ENCODE measurements at places on chromosomes 5 and 9.

- no peaks in the 10 kb centered on the region for H3K36me3 ChIP-seq
- no peak for DNase-seq
- H3K4me3 ChIP-seq = no peak overlapping the region
- no peak overlapping the region for H3K27ac ChIP-seq
- H3K27me3 ChIP-seq = no peaks in the 10 kb centered on the region
- peaks cover 22% of the 10 kb centered on the region for H3K4me1 ChIP-seq
These were observed 21.1 kb upstream of the IL9 start for GRCh38 chr5:135916638-135917263.

DNA sequence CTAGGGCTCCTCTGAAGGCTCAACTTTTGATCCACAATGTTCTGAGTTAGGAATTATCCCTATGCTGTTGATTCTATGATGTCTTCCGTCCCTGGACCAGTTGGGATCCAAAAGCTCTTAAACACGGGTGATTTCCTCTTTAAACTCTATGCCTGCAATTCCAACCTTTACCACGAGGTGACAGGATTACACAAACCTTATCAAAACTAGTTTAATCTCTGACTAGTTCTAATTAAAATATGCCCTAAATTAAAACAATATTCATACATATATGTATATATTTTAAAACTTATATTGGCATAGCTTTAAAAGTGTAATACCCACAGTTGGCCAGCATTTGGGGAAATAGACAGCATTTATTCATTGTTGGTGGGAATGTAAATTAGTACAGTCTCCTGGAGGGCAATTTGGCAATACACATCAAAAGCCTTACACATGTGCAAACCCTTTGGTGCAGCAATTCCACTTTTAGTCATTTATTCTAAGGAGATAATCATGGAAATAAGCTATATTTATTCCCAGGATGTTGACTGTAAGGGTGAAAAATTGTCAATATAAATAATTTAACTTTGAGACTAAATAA, 51.6 kb upstream of the PHYKPL start:
- no peak overlapping the region for H3K27ac ChIP-seq
- no peaks in the 10 kb centered on the region for H3K4me1 ChIP-seq
- no peaks in the 10 kb centered on the region for H3K36me3 ChIP-seq
- no peaks in the 10 kb centered on the region for H3K27me3 ChIP-seq

DNA sequence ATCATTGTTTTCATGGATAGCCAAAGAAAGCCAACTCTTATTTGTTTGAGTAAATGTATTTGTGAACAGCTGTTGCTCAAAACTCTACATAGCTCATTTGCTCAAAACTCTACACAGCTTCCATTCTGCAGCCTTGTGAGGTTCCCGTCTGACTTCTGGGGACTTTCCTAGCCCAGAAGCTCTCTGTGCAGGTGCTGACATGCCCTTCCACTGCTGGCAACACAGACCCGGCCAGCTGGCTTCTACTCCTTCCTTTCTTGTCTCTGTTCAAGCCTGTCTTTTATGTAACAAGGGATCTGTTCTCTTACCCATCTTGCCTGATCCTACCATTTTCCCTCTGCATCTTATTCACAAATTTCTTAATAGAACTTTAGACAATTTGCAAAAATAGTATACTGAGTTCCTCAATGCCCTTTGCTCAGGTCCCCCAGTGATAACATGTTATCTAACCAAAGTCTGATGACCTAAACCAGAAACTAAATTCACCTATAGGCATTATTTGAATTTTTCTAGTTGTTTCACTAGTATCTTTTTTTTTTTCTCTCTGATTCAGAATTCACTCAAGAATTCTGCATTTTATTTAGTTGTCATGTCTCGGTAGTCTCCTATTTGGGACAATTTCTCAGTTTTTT, 556.5 kb upstream of the SEMA6A start:
- H3K4me1 ChIP-seq = no peaks in the 10 kb centered on the region
- H3K27ac ChIP-seq = no peak overlapping the region
- H3K4me3 ChIP-seq = no peak overlapping the region
- DNase-seq = no peak
- no peaks in the 10 kb centered on the region for H3K27me3 ChIP-seq
- no peaks in the 10 kb centered on the region for H3K36me3 ChIP-seq

DNA sequence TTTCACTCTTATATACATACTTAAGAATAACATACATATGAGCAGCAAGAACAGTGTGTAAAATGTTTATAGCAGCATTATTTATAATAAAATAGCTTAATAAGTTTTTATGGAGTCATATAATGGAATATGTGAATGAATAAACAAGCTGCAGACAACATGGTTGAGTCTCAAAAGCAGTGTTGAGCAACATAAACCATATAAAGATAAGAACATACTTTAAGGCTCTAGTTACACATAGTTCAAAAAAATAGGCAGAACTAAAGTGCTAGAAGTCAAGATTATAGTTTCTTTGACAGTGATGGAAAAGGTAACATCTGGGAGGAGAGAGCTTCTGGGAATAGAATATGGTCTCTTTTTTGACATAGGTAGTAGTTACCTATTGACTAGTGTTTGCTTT, 53.7 kb upstream of the ADAMTS19 start:
- no peaks in the 10 kb centered on the region for H3K4me1 ChIP-seq
- H3K27me3 ChIP-seq = no peaks in the 10 kb centered on the region
- no peak overlapping the region for H3K4me3 ChIP-seq
- DNase-seq = no peak

DNA sequence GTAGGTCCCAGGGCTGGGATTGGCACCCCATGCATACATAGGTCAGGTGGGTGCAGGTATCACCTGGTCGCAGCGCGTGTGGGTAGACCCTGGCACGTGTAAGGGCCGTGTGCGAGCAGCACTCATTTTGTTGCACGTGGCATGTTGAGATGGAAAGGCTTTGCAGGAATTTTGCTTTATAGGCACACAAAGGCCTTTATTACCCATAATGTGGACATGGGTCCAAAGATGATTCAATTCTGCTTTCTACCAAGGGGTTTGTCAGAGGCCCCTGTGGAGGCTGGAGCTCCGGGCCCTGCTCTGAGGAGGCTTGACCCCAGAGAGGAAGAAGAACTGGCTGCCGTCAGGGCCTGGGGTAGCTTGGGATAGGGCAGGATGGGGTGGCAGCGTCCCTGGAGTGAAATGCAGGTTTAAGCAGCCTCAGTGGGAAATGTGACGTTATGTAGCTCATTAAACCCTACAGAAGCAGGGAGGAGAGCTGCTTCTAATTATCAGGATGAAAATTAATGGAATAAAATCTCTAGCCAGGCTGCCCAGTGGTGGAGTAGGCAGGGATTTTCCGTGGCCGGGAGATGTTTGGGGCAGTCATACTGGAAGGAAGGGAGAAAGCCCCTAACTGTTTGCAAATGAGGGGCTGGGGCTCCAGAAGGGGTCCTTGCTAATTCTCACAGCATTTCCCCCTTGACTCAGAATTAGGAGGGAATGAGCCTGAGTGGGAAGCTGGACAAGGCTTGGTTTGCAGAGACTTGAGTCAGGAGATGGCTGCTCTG, 103.3 kb upstream of the PITX1 start:
- DNase-seq = no peak
- no peaks in the 10 kb centered on the region for H3K4me1 ChIP-seq
- no peak overlapping the region for H3K4me3 ChIP-seq
- H3K36me3 ChIP-seq = no peaks in the 10 kb centered on the region

- no peak for DNase-seq
- no peaks in the 10 kb centered on the region for H3K36me3 ChIP-seq
- no peak overlapping the region for H3K4me3 ChIP-seq
- no peaks in the 10 kb centered on the region for H3K4me1 ChIP-seq
These were observed 301.6 kb downstream of the ISL1 start for GRCh38 chr5:51684794-51685355.

GRCh38 chr9:130290291-130291181, 25.0 kb downstream of the HMCN2 start:
- no peak overlapping the region for H3K27ac ChIP-seq
- no peak overlapping the region for H3K4me3 ChIP-seq
- no peak for DNase-seq
- no peaks in the 10 kb centered on the region for H3K4me1 ChIP-seq
- no peaks in the 10 kb centered on the region for H3K36me3 ChIP-seq
- no peaks in the 10 kb centered on the region for H3K27me3 ChIP-seq

DNA sequence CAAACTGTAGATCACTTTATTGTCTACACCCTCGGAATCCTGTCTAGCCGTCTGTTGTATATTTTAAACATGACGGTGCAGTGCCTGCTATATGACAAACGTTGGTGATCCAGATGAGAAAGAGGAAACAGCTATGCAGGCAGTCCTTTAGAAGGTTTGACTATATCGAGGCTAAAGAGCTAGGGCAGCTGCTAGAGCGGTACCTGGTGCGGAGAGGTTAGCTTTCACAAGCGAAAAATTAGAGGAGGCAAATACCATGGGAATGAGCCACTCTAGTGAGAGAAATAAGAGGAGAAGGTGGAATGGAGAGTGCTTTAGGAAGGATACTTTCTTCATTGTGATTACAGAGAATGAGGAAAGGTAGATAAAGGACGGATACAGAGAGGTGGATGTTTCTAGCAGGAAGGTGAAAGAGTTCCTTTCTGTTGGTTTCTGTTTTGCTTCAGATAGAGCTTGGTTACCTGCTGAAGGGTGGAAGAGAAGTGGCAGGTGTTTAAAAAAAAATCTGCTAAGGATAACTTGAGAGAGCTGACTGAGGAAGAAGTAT, 959 bp upstream of the FBXL17 start:
- no peaks in the 10 kb centered on the region for H3K27me3 ChIP-seq
- H3K27ac ChIP-seq = peak overlapping the region; percentile 91
- DNase-seq = peak; percentile 52
- H3K4me3 ChIP-seq = peak overlapping the region; percentile 82
- H3K36me3 ChIP-seq = no peaks in the 10 kb centered on the region

DNA sequence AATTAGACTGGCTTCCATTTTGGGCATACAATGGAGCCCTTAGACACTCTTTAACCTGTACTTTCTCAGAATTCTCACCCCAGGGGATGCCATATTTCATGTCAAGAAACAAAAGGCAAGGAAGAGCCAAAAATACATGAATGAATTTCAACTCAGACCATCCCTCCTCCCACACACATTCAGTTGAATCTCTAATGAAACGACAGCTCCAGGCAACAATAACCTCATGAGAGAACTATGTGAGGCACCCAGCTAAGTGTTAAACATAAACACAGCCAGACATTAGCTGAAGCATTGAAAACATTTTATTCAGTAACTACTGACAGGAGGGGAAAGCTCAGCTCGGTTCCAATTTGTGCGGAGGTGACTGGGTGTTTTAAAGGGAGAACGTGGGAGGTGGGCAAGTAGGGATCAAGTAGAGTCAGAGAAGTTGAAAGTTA, 1359.1 kb upstream of the CDH9 start:
- H3K27me3 ChIP-seq = no peaks in the 10 kb centered on the region
- H3K4me1 ChIP-seq = no peaks in the 10 kb centered on the region
- no peaks in the 10 kb centered on the region for H3K36me3 ChIP-seq
- no peak overlapping the region for H3K4me3 ChIP-seq

DNA sequence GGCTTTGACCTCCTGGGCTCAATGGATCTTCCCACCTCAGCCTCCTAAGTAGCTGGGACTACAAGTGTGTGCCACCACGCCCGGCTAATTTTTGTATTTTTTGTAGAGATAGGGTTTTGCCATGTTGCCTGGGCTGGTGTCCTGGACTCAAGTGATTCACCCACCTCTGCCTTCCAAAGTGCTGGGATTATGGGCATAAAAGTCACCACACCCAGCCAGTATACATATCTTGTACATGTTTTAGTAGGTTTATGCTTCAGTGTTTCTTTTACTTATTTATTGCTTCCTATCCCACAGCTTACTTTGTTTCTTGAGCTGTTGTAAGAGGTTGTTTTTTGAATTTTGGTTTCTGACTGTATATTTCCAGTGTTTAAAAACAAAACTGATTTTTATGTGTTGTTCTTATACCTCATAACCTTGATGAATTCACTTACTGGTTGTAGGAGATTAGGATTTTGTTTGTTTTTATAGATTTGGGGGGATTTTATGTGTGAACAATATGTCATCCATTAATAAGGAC, 12.9 kb downstream of the FBXW5 start:
- no peaks in the 10 kb centered on the region for H3K4me1 ChIP-seq
- no peaks in the 10 kb centered on the region for H3K27me3 ChIP-seq
- no peak for DNase-seq
- no peak overlapping the region for H3K27ac ChIP-seq
- H3K36me3 ChIP-seq = peaks cover 8% of the 10 kb centered on the region
- H3K4me3 ChIP-seq = no peak overlapping the region

DNA sequence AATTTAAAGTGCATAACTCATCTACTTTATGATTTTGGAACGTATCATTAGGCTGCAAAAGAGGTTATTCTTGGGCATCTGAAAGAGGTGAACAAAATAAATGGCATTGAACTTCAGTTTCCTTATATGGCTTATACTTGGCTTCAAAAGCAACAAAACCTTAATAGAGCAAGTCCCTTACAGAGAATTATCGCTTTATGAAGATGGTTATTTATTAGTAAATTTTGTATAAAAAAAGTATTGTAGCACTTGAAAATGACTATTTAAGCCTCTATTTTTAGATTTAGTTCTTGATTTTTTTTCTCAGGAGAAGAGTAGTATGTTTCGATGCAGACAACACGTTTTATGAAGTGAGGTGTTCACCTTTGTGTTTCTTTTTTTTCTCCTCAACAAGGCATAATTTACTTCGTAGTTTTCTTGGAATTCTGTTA, 2.0 kb downstream of the ERBIN start:
- H3K4me1 ChIP-seq = peaks cover 65% of the 10 kb centered on the region
- H3K27ac ChIP-seq = peak overlapping the region; percentile 95
- no peaks in the 10 kb centered on the region for H3K36me3 ChIP-seq
- H3K27me3 ChIP-seq = no peaks in the 10 kb centered on the region

DNA sequence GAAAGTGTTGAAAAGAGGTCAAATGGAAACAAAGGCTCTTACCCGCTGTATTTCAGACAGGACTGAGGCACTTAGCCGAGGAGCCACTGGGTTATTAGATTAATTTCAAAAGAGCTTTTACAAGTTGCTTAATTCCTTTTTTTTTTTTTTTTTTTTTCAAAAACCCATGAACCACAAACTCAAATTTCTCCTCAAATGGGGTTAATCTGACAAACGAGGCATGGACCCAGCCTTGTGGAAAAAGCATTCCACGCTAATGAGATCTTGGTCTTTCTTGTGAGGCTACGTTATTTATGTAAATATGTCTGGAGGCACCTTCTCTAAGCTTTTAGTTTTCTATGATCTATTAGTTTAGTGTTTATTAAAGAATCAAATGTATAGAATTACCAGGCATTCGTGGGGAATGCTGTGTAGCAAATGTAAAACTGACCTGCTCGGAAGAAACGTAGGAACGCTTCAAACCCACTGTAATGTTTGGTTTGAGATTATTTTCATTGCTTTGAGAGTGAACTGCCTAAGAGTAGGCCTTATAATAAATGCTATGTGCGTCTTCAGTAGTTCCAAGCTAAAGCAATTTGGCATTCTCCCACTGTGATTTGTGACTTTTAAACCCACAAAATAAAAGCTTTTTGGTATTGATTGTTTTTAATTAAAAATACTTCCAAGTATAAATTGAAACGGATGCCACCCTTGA, 134.7 kb downstream of the CDH6 start:
- no peak overlapping the region for H3K27ac ChIP-seq

- H3K4me3 ChIP-seq = no peak overlapping the region
- no peak overlapping the region for H3K27ac ChIP-seq
- H3K27me3 ChIP-seq = no peaks in the 10 kb centered on the region
- H3K4me1 ChIP-seq = no peaks in the 10 kb centered on the region
- DNase-seq = no peak
These were observed 356.9 kb downstream of the CSNK1G3 start for GRCh38 chr5:123868881-123869280.

All from CD4-positive, alpha-beta memory T cell (primary cell).